Effector memory CD8-positive, alpha-beta T cell (primary cell): ENCODE measurements at places on chromosomes 6 and 20.

- DNase-seq = no peak
Measured at GRCh38 chr6:146246028-146246427, 217.2 kb downstream of the GRM1 start.

DNA sequence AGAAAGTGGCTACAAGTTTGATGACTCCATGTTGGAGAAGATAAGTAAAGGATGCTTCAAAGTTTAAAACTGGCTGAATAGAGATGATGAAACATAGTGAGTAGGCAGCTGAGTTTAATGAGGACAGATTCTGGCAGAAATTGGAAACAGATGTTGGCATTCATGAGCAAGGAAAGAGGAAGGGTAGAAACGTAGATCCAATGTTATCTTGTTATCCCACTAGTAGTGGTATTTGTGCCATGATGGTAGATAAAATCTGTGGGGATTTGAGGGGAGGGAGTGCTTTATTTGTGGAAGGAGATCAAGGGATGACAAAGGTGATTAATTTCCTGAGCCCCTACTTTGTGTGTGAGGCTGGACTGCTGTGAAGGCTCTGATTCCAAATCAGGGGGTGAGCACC lies 69.5 kb downstream of the MRAP2 start:
- no peak for DNase-seq

GRCh38 chr20:3919352-3919751 lies 30.2 kb downstream of the PANK2 start:
- no peak for DNase-seq

DNA sequence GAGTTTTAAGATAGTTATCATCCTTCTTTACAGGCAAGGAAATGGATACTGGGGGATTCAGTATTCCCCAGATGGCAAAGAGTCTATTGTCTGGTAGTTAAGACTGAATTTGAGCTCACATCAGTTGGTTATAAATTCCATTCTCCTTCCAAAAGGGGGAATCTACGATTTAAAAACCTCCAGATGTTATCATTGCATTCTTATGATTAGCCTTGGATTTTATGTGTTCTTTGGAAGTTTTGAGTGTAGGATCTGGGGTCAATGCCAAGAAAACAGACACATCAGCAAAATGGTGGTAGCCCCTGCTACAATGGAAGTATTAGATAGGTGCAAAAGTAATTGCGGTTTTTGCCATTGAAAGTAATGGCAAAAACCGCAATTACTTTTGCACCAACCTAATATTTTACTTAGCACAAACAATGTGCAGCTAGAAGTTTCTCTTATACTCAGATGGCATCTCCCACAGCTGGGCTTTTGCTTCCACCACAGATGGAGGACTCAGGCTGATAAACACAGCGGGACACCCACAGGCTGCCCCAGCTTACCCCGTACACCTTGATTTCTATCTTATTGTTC lies 168.2 kb upstream of the RIN2 start:
- DNase-seq = no peak

GRCh38 chr20:58851221-58851968 lies 693 bp upstream of the GNAS-AS1 start:
- no peak for DNase-seq
